ENCODE measurements at places on chromosomes 12 and 14.

DNA sequence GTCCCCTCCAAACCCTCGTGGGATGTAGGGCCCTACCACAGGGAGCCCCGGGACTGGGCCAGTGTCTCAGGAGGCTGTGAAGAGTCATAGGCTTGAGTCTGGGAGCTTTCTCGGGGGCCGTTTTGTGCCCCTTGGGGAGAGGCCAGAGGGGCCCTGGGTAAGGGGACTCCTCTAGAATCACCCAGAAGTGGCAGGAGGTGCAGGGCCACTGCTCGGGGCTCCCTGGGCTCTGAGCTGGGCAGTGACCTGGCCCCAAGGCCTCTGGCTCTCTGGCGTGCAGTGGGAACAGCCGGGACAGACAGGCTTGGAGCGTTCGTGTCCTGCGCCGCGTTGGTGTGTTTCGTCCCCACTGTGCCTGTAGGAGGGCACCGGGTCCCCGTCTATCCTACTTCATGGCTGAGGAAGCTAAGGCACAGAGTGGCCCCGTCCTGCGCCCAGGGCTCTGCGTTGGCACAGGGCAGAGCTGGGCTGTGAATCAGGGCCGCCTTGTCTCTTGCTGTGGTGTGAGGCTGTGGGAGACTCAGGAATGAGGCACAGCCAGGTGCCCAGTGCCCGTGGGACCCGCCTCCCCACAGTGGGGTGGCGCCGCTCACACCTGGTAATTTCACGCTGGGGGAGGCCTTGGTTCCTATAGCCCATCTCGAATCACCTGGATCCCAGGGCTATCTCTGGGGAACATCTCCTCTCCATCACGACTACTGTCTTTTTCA is 23.8 kb upstream of the KIF26A start:
- no peak for DNase-seq

DNA sequence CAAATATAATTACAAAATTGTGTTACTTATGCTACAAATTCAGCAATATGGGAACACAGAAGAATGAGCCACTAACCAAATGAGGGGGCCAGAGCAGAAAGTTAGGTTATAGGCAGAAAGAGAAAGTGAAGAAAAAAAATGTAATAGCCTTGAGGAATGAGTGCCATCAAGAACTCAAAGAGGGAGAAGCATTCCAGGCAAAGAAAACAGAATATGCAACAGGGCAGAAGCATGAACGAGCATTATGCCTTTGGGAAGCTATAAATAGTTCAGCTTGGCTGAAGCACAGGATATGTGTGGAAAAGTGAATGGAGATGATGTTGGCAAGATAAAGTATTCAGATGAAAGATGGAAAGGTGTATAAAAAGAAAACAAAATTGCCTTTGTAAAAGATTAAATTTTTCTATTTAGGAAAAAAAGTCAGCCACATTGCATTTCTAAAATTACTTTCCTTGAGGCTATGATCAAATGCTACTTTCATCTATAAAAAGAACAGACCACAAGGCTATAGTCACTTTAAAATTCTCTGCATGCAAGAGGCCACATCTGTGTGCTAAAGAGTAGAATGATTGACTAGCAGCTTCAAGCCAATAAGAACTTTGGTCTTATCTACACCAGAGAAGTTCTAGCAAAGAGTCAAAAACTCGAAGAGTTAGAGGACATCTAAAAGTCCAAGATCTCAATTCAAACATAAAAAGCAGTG is 193.6 kb upstream of the GARIN6 start:
- DNase-seq = no peak

DNA sequence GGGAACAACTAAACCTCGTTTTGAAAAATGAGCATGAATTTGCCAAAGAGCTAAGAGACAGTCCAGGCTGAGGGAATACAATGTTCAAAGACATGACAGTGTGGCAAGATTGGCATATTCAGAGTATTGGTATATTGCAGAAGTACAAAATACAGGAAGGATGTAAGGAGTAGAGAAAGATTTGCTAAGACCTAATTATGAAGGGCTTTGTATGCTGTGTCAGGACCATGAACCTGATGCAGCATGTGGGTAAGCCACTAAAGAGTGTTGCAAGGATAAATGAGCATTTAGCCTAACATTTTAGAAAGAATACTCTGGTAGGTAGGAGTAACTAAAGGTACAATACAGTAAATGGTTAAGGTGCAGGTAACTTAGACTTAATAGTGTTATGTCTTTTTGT is 65.1 kb downstream of the KTN1 start:
- no peak for DNase-seq

DNA sequence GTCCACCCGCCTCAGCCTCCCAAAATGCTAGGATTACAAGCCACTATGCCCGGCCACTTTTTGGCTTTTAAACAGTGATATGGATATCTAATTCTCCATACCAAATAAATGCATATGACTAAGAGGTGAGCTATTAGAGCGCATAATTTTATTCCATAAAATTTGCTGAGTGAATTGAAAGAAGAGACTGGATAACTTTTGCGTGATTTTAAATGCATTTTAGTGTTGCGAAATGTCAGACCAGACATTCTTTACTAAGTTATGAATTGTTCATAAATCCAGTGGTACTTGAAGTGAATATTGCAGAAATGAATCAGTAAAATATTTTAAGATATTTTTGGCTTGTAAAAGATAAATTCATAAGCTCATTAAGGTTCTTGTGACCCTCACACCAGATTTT is 50.9 kb upstream of the DIP2B start:
- DNase-seq = no peak

DNA sequence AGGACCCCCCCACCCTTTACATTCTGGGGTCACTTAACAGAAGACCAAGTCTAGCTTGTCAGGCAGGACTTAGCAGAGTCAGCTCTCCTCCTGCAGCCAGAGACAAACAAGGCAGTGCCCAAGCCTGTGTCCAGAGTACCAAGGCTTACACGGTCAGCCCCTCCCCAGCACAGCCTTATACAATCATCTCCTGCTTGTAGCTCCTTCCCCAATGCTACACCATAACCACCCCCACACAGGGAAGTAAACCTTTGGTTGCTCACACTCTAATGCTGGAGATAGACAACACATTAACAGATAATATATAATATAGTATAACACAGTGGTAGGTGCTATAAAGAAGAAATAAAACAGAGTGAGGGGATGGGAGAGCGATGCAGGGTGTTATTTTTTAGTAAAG is 175.4 kb upstream of the PWP1 start:
- DNase-seq = no peak
